ENCODE measurements at places on chromosomes 1 and 21. TPM values are rescaled to one million over a fixed set of nuclear protein-coding genes. Genes with fewer than 3 reads are reported as not detected.

The RER1 gene
- 71.8 TPM for total RNA-seq

The UBE2U gene
- total RNA-seq = not detected

DNA sequence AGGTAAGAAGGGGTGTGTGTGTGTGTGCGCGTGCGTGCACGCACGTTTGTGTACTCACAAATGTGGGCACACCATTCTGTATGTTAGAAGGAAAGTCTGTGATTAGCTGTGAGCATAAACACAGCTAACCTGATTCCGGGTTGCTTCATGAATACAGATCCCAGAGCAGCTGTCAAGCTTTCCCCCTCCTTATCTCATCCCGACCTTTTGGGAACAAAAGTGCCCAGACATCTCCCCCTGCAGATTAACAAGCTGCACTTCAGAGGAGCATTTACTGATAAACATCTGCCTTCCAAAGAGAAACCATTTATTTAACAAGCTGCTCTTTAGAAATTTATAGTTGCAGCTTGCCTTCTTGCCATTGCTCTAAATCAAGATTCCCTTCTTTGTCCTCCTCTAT, 97.0 kb downstream of the MT1HL1 start:
- ATAC-seq = no peak

DNA sequence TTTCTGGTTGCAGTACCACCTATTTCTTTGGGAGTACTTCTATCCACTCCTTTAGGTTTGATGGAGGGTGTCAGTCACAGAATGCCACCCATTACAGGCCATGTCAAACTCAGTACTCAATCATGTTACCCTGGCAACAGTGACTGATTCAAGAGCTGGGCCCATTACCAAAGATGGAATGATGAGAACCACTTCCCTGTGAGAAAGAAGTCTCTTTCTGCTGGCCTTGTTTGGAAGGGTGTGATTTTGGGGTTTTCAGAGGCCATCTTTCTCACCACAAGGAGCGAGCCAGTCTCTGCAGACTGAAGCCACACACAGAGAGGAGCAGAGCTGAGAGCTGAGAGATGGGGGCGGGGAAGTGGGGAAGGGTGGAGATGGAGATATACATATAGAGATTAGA, 13.9 kb upstream of the STUM start:
- ATAC-seq = no peak

- ATAC-seq = no peak
Measured at GRCh38 chr1:1604374-1605033, 4.6 kb upstream of the FNDC10 start.

GRCh38 chr1:58238846-58239245, 307.7 kb downstream of the OMA1 start:
- no peak for ATAC-seq

DNA sequence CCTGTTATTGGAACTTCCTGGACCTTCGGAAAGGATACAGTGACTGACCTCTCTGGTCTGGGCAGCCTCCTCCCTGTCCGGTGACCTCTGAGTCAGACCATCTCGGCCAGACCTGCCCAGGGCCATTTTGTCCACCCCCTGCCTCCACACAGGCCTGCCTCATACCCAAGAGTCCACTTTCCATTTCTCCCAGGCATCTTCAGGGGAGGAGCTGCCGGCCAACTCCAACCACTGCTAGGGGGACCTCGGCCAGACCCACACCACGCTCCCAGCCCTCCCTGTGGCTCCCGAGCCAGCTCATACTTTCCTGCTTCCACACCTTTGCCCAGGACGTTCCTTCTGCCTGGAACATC, 29.5 kb upstream of the RUNX3 start:
- ATAC-seq = no peak

DNA sequence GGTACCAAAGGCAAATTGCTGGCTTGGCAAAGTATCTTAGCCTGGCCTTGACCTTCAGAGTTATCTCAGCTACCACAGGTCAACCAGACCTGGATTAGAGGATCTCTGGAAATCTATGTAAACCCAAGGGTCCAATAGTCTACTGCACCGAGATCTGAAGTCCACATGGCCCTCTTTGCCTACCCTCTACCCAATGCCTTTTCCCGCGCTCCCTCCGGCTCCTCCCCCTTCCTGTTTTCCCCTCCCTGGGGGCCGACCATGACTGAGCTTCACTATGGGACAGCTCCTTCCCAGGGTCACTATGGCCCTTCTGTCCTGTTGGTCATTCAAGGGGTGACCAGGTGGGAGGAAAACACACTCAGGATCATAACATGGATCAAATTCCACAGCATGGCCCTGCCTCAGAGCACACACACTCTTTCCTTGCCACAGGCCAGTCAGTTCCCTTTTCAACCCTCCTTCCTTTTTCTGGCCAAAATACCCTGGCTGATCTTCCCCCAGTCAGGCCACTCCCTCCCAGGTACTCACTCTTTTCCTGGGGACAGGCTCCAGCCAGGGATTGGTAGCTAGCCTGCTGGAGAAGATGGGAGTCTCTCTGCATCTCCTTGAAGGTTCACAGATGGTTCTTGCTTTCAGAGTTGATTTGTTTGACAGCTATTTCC, 19.1 kb upstream of the TMEM183A start:
- no peak for ATAC-seq

DNA sequence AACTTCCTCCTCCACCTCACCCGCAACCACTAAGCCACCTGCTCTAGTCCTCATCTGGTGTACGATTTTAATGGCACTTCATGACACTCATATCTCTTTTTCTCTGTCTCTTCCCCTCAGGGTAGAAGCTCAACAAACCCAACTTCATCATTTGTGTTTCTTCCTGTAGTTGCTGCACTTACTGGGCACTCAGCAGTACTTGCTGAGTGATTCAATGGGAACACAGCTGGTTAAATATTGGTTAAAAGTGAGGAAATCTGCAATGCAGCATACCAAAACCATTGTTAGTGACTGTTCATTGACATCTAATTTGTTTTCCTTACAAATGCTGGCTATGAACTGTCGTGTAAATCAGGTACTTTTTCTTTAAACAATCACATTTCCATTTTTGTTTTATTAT, 541.1 kb upstream of the PRMT6 start:
- ATAC-seq = no peak

DNA sequence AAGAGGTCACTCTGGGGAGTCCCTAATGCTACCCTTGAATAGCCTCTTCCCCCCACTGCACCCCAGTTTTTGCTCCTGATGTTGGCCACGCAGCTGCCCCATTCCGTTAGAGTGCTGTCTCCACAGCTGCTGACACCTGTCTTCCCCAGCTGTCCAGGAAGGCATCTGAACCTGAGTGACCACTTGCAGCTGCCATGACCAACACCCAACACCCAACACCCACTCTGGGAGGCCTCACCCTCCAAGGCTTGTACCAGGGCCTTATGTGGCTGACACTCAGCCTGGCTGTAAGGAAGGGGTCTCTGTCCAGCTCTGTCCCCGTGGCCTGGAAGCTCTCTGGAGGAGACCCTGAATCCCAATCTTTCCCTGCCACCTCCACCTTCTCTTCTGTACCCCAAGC, 26.7 kb upstream of the LDLRAP1 start:
- ATAC-seq = no peak
